ENCODE measurements at places on chromosomes 11 and 22.

- DNase-seq: peak; percentile 59
Measured at GRCh38 chr11:65386307-65387140, at the start of gene FRMD8. TSS of gene FRMD8 (plus strand) at chr11:65386637. CDS start at chr11:65387037, 400 bp downstream.

DNA sequence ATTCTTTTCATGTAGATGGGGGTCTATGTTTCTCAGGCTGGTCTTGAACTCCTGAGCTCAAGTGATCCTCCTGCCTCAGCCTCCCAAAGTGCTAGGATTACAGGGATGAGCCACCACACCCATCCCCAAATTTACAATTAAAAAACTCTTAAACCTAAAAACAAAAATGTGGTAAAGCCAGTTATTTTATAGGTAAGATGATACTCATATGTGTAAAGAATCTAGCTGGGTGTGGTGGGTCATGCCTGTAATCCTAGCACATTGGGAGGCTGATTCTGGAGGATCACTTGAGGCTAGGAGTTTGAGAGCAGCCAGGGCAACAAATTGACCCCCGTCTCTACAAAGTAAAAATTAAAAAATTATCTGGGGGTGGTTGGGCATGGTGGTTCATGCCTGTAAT is 4.0 kb upstream of the RBM14 start:
- no peak for DNase-seq

DNA sequence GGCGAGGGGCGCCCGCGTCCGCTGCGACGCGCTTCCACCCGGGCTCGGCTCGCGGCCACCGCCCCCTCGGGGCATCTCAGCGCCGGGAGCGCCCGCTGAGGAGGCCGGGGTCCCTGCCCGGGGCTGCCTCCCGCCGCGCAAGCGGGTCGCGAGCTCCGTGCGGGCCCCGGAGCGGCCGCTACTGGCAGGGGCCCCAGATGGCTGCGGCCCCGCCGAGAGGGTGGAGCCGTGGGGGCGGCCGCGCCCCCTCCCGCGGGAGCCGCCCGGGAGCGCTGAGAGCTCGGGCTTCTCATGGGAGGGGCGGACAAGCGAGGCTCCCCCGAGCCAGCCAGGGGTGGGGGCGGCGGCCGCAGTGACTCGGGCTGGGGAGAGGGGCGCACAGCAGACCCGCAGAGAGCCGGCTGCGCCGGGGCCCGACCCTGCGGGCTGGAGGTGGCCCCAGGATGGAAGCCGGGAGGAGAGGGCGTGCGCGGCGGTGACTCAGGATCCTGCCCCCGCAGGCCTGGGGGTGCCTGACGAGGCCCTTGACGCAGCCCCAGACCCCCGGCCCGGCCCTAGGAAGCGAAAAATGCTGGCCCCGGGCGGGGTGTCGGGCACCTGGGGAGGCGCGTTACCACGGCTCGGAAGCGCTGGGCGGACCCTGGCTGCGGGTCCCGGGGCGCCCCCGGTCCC is 603 bp upstream of the ZFTA start:
- DNase-seq: no peak

DNA sequence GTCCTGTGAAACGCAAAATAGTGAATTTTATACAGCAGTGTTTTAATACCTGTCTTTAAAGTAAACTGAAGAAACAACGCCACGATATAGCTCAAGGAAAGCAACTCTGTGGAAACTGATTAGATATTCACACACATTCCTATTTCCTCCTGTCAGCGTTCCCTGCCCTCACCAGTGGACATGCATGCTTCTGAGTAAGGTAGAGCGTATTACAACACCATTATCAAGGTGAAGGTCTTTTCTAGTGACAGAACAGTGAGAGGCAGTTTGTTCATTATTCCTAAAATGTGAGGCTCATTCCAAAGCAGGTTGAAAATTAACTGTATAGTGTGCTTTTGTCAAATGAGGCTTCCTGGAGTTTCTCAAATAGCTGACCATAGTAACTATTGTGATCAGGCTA is 153.1 kb downstream of the DDX10 start:
- DNase-seq: no peak

- DNase-seq: peak; percentile 12
Measured at GRCh38 chr11:120303004-120303637, 22.0 kb upstream of the TLCD5 start.

GRCh38 chr11:47477323-47477722 is 28.4 kb upstream of the RAPSN start:
- DNase-seq: no peak

GRCh38 chr11:45273509-45273908 is 12.6 kb downstream of the SYT13 start:
- DNase-seq: no peak

DNA sequence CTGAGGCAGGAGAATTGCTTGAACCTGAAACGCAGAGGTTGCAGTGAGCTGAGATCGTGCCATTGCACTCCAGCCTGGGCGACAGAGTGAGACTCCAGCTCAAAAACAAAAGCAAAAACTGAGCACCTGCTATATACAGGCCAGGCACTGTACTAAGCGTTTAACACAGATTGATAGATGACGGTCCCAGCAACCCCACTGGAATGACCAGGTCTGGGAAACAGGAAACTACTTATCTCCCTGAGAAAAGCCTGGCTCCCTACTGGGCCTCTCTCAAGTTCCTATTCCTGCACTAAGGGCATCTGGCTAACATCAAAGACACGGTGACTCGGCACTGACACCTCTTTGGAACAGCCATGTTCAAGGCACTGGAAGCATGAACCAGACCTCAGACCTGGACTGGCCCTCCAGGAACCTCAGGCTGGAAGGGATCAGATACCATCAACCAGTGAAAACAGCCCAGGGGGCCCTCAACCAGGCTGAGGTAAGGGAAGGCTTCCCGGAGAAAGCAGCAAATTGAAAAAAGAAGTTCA is 16.6 kb downstream of the ARAP1 start:
- no peak for DNase-seq

DNA sequence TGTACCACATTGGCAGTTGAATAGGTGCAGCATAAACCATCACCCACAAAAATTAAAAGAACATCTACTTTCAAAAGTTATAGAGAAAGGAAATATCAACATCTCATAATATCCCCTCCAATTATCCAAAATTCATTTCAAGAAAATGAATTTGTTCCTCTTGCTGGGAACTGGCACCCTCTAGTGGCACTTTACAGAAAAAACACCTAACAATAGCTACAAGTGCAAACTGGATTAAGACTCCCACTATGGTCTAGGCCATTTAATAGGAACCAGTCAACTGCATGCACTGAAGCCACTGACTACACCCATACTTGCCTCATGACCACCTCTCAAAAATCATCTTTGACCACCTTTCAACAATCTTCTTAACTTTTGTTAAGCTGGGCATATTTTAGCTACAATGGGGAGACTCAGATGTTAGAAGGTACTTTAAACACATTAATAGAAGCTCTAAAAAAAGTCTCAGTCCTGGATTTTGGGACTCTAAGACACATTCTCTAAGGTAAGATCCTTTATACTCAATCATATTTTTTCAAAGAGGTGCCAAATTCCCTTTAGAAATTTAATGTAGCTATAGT is 17.3 kb downstream of the TRAF6 start:
- DNase-seq: peak; percentile 55

GRCh38 chr22:29175312-29175835 is 30.3 kb upstream of the EMID1 start:
- no peak for DNase-seq

DNA sequence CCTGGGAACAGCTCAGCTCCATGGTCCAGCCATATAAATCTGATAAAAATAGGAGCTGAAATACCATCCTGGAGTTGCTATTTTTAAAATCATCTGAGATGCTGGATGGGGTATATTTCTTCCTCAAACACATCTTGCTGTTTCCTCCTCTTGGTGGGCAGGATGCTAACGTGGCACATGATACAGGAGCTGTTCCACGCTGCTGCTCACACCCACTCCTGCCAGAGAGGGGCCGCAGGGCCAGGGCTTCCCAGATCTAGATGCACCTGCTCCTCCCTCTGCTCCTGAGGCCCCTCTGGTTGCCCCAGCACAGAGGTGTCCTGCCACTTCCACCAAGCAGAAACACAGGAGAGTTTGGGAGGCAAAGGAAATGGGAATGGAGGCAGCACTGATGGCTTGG is 3.3 kb upstream of the ST3GAL4 start:
- DNase-seq: no peak

DNA sequence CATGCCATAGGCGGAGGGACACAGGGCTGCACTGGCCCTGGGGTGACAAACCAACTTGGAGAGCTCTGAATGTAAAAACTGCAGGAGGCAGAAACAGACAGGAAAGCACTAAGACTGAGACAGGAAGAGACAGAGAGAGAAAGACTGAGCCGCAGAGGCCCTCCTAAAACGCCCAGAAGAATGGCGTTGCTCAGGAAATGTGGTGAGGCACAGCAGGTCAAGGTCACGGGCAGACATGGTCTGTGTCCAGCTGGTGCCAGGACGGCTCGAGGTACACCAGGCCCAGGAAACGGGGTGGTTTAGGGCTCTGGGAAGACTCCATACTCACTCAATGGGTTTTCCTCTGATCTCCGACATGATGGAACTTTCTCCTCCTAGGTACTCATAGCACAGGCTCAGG is 29.1 kb downstream of the MAFF start:
- no peak for DNase-seq

GRCh38 chr11:45551191-45551713 is 114.2 kb downstream of the CHST1 start:
- DNase-seq: no peak

DNA sequence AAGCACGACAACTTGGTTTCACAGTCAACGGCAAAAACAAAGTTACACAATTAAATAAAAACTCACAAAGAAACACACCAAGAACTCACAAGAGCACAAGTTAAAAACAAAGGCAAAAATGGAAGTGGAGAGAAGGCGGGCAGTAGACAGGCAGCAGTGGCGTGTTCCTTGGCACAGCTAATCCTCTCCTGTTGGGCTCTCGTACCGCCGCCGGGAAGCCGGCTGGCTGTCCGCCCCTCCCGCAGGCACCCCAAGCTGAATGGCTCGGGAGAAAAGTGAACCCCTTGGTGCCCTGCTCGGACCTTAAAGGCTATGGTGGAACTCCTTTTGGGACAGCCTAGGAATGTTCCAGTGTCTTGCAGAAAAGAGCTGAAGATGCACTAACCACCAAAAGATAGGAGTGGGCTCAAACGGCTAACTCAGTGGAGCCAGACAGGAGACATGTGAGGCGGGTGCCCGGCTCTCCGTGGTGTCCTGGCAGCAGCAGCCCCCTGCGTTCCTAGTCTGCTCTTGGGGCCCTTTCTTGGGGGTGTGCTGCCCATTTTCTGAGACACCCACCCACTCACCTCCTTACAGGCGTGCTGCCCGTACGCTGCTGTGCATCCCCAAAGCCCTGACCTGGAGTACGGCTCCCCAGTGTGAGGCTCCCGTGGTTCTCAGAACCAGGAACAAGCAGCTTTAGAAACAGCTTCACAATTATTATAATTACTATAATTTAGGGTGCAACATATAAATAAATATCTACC is 86.1 kb upstream of the BID start:
- no peak for DNase-seq

GRCh38 chr11:64135711-64136110 is 30.2 kb downstream of the MACROD1 start:
- DNase-seq: no peak

DNA sequence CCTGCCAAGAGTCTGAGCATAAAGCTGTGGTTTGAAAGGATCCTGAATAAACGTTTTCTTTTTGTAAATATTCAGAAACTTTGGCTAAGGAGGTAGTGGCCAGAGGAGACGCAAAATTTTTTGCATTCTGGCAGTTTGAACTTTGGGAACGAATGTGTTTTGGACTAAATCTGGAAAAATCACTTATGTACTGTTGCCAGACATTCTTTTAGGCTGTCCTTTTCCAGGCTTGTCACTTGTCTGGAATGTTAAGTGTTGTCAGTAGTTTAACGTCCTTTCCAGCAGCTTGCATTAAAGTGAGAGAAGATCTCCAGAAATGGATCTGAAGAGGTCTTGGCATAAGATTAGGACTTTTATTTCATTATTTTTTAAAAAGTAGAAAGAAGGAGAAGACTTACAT is 18.5 kb downstream of the SPECC1L start:
- no peak for DNase-seq

DNA sequence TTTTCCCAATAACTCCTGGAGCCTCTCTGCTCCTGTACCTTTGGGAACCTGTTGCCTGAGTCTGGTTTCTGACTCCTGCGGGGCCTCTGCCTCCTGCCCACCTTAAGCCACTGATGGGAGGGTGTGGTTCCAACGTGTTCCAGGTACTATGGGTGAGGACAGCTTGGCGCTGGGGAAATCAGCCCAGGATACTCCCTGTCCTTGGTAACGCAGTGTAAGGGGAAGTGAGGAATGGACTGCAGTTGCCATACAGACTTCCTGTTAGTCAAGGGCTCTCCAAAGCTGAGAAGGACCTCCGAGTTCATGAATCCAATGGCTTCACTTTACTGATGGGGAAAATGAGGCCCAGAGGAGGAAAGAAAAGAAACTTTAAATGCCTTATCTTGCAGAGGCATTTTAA is 1.2 kb upstream of the MARK2 start:
- peak; percentile 37 for DNase-seq

GRCh38 chr22:44409211-44409973 is 88.6 kb downstream of the RTL6 start:
- no peak for DNase-seq

GRCh38 chr22:27241430-27242321 is 559.9 kb downstream of the MN1 start:
- no peak for DNase-seq

DNA sequence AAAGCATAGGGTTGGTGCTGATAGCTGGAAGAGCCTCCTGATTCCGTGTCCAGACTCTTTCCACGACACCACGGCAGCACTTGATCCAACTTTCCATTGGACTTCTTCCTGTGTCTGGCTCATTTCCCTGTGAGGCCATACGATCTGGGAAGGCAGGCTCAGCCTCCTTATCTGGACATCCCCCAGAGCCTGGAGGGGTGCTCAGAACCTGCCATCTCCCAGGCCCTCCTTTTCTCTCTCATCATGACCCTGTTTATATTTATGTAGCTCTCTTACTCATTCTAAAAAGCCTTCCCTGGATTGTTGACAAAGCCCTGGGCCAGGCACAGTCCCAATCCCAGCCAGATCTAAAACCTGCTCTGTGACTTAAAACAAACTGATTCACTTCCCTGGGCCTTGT is 7.8 kb upstream of the BCL9L start:
- no peak for DNase-seq
